ENCODE measurements at places on chromosomes 3 and 15. TPM values are rescaled to one million over a fixed set of nuclear protein-coding genes. Genes with fewer than 3 reads are reported as not detected.

Gene FANCD2OS
- total RNA-seq = not detected

Gene HRH1
- total RNA-seq = 0.45 TPM

Gene PARP15
- total RNA-seq = 49.1 TPM

Gene AADACL2
- total RNA-seq = not detected

Gene MAGI1
- not detected for total RNA-seq

Gene TTBK2
- total RNA-seq = 17.2 TPM

Gene CLSTN2
- not detected for total RNA-seq

Gene SSUH2
- not detected for total RNA-seq

Gene SCAMP5
- total RNA-seq = not detected

Gene CLDN16
- total RNA-seq = not detected

Data from activated naive CD8-positive, alpha-beta T cell treated with anti-CD3 and anti-CD28 coated beads, Interleukin-2, amount 10 ng/mL, durations not matched to agents 7 days and 5 days (primary cell).